ENCODE measurements at places on chromosomes 5 and 9.

DNA sequence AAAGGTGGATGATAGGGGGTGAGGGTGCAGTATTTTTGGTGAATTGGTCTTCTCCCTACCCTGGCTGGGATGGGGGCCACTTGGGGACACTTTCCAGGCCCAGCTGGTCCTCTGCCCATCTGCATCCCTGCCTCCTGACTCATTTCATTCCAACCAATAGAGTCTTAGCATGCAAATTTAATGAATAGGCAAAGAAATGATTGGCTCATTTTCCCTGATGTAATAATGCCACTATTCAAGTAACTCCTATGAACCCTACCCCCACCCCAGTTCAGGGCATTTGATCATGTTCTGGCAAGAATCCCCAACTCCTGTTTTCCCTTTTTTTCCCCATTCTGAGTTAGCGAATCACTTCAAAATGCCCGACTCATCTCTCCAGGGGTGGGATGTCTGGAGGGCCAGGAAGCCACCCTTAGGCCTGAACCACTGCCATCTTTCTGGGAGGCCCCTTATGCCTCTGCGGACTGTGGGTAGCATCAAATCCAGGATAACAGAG, 56.7 kb downstream of the PCDH1 start:
- no peak for DNase-seq

DNA sequence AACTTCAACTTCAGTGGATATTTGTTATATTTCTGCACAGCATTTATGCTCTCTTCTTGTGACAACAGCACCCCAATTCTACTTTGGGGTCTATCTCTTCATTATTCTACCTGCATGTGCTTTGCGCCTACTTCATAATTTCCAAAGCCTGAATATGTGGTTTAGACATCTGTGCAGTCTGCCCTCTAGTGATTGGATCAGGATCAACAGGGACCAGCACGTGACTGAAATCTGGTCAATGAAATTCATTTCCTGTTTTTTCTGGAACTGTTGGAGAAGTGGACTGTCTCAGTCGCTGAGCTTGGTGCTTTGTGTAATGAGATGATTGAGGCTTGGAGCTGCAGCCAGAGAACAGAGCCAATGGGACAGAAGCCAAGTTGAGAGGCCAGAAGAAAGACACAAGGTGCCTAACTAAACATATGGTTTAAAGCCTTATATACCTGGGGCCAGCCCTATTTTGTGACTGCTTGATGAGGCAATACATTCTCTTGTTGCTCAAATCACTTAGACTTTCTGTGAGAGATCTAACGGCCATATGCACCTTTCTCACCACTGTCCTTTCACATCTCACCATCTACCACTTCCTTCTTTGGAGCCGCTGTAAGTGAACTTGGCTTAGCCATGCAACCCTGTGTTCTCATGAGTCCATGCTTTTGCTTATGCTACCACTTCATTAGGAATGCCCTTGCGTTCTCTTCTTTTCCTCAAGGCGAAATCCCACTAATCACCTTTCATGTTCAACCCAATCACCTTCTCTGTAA, 68.8 kb upstream of the PPP2R2B start:
- DNase-seq, result no peak

GRCh38 chr5:143008809-143009521, 238.8 kb downstream of the ARHGAP26 start:
- peak; percentile 26 for DNase-seq

GRCh38 chr5:124080256-124080655, 568.3 kb downstream of the CSNK1G3 start:
- DNase-seq, result no peak

GRCh38 chr9:126461029-126461428, 134.4 kb downstream of the MVB12B start:
- no peak for DNase-seq

DNA sequence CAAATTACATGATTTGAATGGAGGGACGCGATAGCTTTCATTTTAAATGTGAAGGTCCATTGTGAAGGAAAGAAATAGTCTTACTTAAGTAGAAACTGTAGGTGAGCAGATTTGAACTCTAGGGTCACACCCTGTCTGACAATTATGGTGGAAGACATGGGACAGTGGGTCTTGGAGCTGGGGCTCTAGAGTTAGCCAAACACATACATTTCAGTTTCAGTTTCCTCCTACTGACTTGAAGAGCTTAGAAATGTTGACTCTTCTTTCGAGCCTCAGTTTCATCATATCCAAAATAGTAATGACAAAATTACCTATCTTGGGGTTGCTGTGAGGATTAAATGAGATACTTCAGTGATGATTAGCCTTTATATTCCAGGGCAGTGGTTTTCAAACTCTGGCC, 314.2 kb downstream of the NTRK2 start:
- no peak for DNase-seq

DNA sequence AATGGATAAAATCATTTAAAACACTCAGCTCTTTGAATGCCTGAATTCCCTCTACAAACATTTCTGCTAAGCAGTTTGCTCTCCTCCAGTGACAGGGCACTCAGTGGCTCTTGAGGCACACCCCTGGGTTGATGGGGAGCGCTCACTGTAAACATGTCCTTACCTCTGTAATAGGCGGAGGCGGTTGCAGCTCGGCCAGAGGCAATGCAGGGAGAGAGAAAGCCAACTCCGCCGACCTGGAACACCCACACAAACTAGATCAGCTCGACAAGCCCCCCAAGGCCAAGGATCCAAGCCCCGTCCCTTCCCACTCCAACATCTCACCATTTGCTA, 329 bp downstream of the CDC23 start:
- no peak for DNase-seq

DNA sequence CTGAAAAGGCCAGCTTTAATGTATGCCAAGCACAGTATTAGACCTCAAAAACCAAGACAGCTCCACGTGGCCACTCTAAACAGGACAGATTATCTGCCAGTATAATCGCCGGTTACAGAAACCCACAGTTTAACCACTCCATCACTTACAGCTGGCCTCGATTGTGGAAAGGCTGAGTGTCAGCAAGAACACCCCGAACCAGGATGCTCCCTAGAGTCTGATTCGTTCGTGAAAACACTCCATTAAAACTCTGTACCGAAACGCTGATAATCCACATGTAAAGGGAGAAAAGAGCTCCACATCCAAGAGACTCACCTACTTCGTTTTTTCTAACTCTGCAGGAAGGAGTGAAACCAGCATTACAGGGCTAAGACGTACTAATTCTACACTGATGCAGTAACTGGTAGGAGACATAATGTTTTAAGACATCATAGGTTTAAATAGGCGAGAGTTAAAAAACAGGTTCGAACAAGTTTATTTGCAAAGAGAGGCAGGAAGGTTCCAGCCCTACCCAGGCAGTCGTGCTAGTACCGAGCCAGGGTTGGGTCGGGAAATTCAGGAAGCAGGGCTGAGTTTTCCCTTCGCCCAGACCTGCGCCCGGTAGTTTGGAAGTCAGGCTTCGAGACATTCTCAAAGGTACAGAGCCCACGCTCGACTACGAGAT, 949 bp downstream of the SERINC5 start:
- DNase-seq, result no peak

GRCh38 chr5:110752953-110753352, 14.1 kb downstream of the SLC25A46 start:
- DNase-seq, result no peak

- DNase-seq, result no peak
Observed at GRCh38 chr5:168097876-168098653, 193.4 kb upstream of the WWC1 start.

- no peak for DNase-seq
Observed at GRCh38 chr5:142182840-142183239, 74.3 kb downstream of the NDFIP1 start.

GRCh38 chr9:115615821-115616665, 498.1 kb upstream of the TNC start:
- DNase-seq, result no peak

DNA sequence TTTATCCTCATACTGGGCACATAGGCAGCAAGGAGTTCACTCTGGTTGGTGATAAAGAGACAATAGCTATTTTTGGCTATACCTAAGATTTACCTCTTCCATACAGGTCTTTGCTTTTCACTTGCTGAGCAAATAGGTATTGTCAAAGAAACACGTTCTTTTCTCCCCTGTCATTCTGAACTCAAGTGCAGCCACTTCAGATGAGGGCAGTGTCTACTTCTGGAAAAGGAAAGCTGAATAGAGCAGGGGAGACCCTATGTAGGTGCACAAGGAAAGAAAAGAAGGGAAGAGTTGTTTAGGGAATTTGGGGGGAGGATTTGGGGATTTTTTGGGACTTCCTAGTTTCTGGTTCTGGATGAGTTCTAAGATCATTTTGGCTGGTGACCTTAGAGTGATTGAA, 109.6 kb downstream of the ATP10B start:
- DNase-seq, result no peak

- DNase-seq, result no peak
Observed at GRCh38 chr9:108668938-108669335, 186.8 kb downstream of the ACTL7B start.

DNA sequence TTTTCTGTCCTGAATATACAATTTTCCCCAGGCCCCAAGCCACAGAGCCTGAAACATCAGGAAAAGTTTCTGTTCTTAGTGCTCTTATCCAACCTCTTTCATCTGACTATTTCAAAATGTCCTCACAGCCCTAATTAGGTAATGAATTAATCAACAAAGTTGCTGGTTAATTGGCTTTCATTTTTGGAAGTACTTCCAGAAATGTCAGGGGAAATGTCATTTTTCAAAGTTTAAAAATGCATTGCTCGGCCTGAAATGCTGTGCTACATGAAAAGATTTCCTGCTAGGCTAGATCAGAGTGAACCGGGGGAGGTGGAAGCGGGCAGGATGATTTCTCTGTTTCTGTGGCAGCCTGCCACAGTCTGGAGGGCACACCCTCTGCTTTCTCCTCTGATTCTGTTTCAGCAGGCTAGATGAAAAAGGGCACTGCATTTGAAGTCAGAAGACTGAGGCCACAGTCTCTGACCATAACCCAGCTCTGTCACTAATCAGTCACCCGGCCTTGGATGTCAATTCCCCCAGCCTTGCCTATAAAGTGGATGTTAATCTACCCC, 55.9 kb upstream of the BARX1 start:
- DNase-seq, result no peak

DNA sequence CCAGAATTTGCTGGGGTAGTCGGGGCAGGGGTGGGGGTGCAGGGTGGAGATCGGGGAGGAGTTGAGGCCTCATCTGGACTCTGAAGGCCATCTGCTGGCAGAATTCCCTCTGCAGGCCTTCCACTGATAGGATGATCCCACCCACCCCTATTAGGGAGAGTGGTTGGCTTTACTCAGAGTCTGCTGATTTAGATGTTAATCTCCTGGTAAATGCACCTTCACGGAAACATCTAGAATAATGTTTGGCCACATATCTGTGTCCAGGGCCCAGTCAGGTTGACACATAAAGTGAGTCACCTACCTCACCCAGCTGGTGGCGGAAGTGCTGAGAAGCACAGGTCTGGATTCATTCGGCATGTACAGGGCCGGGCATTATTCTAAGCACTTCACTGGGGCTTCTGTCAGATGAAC, 50.0 kb downstream of the DAPK1 start:
- no peak for DNase-seq

DNA sequence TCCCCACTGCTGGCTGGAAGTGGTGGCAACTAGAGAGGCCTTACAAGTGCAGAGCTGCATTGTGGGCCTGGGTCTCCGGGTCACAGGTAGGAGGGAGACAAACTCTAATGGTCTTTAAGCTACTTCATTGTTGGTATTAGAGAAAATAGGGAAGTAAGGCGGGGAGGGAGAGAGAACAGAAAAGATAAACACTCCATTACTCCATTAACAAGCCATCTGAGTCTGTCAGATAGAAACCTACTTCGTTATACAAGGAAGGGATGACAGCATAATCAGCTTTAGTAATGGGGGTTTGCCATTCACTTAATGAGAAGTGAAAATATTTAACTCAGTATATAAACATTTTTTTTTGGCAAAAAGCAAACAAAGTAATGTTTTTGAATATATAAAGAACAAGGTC, 107.4 kb downstream of the TLE1 start:
- DNase-seq, result no peak

DNA sequence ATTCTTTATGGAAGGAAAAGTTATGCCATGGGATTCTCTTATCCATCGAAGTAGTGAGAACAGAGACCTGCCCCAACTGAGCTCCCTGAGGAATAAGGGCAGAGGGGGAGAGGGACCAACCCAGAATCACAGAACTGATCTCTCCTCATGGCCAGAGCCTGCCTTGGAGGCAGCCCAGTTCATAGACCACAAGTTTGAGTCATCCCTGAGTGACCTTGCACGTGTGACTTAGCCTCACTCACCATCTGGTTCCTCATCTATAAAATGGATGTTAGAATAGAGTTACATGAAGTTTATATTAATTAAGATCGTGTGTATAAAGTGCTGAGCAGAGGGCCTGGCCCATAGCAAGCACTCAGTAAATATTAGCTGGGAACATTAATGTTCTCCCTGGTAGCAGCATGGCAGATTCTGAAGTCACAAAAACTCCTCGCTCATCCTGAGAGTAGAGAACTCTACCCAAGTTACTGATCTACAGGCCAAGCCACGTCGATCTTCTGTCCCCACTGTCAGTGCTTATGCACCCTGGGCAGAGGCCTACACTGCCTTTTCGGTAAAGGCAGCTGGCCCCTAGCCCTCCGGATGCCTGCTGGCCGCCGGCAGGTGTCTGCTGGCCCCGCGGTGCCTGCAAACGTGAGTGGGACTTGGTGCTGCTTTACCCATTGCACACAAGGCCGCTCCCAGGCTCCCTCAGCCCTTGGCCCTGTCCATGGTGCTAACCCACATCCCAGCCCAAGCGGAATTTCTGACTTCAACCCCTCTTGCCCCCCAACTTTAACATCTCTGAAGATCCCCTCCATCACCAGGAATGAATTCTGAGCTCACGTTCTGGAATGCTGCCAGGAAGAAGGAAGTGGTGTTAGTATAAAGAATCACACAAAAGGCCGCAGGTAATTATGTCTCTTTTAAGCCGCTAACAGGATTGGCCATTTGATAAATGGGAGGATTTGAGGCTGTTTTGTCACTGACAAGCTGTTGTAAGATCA, 61.1 kb upstream of the ARAP3 start:
- DNase-seq, result no peak

DNA sequence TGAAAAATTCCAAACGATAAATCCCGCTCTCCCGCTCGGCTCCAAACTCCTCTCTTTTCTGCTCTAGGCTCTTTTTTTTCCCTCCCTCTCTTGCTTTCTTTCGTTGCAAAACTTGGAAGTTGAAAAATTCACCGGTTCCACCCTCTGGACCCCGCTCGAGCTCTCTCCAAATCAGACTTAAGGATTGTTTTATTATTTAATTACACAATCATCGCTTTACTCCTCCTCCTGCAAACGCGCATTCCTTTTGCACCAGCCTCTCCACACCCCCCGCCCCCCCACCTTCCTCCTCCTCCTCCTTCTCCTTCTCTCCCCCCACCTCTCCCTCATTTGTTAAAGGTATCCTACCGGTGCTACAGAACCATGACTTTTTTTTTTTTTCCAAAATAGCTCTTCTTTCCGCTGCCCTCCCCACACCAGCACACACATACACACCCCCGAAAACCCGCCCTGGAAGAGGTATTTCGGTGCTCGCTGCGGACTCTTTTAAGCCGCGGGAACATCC, 535 bp upstream of the NFIB start:
- DNase-seq, result no peak
